HFFc6 (cell line): ENCODE measurements at places on chromosomes 11 and 22.

DNA sequence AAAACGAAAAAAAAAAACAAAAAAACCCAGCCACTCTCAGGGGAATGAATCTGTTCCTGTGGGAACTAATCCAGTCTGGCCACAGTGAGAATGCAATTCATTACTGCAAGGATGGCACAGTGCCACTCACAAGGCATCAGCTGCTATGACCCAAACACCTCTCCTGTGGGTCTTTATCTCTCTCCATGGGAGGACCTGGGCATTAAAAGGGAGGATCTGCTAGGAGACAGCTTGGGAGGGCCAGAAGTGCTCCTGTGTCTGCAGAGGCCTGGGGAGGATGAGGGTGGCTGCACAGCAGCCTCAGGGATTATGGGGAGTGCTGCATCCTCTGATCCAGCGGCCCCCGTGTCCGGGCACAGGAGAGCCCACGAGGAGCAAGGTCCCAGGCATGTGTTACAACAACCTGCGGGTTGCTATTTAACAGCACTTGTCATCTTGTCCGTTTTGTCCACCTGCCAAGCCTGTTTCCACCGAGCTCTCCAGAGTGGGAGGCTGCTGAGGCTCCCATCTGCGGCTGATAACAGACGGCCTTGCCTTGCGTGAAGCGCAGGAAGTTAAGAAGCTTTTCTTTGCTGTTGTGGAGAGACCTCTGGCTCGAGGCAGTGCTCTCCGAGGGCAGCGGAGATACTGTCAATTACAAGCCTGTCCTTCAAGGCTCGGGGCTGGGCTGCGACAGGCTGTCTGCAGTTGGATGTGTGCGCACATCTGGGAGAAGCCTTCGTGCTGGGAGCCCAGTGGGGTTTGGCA is 97.7 kb downstream of the NXPE2 start:
- no peak for DNase-seq

GRCh38 chr22:23845265-23846080 is 6.7 kb upstream of the DERL3 start:
- DNase-seq, result no peak

GRCh38 chr11:38900211-38900610 is 2302.2 kb upstream of the RAG2 start:
- no peak for DNase-seq

DNA sequence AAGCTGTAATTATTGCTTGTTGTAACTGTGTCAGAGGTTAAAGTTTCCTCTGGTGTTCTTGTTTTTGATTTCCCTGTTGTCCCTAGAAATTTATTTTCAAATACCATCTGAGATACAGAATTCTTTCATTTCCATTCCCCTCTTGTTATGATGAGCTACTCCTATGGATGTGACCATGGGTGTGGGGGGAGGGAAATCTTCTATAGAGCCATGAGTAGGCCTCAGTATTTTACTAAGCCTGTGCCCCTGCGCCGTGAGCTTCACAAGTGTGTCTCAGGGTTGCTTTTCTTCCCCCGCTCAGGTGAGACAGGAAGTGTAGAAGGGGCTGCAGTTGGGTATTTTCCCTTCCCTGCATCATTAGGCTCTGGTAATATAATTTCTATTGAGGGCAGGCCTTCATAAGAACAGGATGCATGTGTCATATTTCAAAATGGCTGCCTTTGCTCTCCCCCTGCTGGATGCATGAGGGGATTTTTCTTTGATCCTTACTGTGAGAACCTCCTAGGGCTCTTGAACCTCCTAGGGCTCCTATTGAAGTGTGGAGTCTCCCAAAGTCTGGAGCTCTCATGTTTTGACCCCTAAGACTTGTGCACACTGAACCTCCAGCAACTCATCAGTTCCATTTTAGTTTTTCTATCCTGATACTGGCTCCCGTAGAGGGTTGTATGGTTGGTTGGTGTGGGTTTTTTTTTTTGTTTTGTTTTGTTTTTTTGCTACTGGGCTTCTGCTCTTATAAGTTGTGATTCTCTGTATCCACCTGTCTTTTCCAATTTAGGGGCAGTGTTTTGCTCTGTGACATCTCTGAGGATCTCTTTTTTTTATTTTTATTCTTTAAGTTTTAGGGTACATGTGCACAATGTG is 658.2 kb downstream of the NTM start:
- DNase-seq, result peak; percentile 67

DNA sequence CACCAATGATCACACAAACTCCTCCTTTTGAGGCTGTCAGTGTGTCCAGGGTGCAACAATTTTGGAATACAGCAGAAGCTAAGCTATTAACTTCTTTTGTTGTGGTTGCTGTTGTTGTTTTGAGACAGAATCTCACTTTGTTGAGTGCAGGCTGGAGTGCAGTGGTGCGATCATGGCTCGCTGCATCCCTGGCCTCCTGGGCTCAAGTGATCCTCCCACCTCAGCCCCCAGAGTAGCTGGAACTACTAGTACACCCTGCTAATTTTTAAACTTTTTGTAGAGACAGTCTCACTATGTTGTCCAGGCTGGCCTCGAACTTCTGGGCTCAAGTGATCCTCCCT is 22.0 kb downstream of the GSTT2B start:
- DNase-seq, result no peak

DNA sequence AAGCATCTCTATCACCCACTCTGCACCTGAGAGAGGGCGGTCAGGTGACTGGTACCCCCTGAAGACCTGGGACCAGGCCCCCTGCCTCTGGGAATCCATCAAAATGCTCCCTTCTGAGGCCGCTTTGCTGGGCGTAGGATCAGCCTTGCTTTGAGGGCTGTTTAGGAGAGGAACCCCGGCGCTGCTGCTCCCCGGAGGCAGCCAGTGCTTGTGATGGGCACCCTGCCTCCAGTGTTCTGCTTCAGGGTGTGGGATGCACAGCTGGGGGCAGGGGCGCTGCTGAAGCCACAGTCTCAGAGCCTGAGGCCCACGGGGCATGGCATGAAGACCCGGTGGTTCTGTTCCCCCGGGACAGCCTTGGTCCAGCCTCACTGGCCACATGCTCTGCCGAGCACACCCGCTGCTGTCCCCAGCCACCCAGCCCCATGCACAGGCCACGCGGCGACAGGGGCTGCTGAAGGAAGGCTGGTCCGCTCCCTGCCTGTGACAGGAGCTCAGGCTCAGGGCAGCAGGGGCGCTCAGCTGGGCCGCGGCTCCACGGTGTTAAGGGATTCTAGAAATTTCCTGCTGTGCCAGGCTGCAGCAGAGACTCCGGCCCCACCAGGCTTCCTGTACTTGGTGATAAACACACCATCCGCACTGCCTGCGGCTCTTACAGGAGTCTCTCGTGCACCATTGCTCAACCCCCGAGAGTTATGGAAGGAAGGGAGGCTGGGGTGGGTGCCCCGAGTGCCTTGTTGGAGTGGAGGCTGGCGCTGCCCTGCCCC is 91.0 kb downstream of the KCNQ1 start:
- no peak for DNase-seq

- DNase-seq, result no peak
These were observed 11.9 kb downstream of the TBCEL start for GRCh38 chr11:121035780-121036179.

DNA sequence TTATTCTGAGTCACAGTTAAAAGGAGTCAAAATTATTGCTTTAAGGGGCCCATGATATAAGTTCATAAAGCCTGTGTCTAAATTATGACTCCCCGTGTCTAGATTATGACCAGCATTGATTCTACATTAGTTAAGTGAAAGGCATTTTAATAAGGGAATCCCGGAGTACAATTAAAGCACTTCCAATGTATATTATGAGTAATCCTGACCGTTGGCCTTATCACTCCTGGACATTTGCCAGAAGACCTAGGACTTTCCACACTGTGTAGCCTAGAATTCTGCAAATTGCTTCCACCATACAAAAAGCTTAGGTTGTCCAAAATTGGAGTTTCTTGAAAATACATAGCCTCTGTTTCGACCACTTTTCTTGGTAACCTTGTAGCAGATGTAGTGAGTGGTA is 1292.6 kb downstream of the LRRC4C start:
- no peak for DNase-seq
